ENCODE measurements at places on chromosomes 6 and 20.

DNA sequence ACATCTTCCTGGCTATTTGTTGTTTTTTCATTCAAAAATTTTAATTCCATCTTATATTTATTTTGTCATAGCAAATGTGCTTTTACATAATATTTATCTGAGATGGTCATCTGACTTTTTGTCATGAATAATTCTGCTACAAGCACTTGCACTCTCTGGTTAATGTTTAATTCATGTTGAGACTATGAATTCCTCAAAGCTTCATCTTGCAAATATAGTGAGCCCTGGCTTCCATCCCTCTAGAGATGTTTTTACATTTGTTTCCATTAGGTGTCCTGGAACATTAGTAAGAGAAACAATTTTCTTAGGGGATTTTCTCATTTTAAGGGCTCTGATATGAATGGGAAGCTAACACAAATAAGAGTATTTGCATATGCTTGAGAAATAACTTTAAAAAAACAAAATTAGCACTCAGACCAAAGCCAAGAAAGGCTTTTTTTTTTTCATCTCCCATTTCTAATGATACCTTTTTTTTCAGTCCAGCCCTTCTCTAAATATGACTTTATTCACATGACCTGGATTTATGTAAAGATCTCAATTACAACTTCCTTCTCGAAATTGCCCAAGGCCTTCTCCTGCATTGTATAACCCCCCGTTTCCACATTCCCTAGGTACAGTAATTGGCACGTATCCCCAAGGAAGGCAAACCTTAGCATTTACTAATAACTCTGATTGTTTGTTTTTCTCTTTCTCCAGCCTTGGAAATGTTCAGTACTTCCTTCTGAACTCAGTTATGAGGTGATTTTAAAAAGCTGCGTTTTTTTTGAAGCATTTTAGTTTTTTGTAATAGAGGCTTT lies 797.0 kb upstream of the GJE1 start:
- DNase-seq: no peak

- DNase-seq: no peak
These were observed 490 bp downstream of the JAG1 start for GRCh38 chr20:10673176-10673841.

DNA sequence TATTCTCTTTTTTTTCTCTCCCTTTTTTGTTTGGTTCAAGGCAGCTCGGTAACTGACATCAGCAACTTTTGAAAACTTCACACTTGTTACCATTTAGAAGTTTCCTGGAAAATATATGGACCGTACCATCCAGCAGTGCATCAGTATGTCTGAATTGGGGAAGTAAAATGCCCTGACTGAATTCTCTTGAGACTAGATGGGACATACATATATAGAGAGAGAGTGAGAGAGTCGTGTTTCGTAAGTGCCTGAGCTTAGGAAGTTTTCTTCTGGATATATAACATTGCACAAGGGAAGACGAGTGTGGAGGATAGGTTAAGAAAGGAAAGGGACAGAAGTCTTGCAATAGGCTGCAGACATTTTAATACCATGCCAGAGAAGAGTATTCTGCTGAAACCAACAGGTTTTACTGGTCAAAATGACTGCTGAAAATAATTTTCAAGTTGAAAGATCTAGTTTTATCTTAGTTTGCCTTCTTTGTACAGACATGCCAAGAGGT lies 10.6 kb downstream of the HEY2 start:
- DNase-seq: no peak

DNA sequence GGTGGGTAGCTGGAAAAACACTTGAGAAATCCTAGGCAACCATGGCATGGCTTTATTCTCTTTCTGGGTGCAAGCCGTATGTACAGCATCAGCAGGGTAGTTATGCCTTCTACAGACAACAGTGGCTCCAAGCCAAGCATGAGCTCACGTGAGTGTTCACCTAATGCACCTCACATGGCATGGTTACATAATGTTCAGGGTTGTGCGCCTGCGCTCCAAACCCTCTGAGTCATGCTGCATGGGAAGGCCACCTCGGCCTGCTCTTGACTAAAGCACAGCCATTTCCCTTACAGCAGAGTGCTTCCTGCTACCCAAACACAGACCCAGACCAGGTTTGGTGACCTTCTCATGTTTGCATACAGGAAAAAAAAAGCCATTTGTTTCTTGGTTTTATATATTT lies 96.2 kb downstream of the VIP start:
- DNase-seq: no peak

- DNase-seq: no peak
These were observed 72.9 kb upstream of the SLC22A16 start for GRCh38 chr6:110549277-110549676.

- no peak for DNase-seq
These were observed 655.1 kb upstream of the CITED2 start for GRCh38 chr6:140029551-140029950.

DNA sequence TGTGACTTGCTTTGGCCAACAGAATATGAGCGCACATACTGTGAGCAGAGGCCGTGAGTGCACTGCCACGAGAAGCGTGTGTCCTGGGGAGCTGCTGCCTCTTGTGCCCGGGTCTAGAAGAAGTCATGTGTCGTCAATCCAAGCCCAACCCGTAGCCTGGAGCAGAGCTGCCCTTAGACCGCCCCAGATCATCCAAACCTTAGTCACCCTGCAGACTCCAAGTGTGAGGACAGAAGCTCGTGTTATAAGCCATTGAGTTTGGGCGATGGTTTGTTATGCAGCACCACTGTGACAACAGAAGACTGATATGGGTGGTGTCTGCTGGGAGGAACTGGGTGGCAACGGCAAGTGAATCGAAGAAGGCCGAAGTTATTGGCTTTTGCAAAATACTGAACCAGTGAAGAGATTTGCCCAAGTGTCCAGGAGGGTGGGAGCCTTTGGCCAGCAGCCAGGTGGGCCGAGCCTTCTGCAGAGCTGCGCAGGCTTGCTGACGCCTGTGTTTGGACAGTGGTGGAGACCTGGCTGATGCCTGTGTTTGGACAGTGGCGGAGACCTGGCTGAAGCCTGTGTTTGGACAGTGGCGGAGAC lies 101.3 kb upstream of the SULF2 start:
- DNase-seq: no peak

GRCh38 chr6:158653577-158654354 lies 3.9 kb downstream of the SYTL3 start:
- peak; percentile 69 for DNase-seq

DNA sequence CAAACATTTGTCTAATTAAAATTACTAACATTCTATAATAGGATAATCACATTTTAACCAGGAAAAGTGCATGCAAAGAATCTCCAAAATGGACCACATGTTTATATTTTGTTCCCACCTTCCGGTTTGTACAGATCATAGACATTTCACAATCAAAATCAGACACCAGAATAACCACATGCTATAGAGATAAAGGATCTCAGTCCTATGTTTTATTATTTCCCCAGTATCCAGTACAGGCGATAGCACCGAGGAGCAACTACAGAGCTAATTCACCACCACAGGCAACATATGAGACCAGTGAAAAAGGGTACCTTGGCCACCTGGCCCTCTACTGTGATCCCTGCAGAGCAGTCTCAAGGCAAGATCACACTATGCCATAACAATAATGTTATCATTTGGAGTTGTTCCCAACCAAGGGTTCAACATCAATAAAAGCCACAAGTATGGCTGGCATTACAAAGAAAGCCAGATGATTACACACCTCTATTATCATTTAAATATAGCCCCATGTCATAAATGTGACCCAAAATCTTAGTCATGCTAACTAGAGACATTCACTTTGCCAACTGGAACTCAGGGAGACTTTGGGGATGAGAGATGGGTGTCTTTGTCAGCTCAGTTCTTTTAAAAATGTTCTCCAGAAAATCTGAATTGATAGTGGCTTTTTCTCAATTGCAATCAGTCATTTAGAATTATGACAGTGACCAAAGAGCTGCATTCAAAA lies 46.7 kb downstream of the RALGAPA2 start:
- no peak for DNase-seq

DNA sequence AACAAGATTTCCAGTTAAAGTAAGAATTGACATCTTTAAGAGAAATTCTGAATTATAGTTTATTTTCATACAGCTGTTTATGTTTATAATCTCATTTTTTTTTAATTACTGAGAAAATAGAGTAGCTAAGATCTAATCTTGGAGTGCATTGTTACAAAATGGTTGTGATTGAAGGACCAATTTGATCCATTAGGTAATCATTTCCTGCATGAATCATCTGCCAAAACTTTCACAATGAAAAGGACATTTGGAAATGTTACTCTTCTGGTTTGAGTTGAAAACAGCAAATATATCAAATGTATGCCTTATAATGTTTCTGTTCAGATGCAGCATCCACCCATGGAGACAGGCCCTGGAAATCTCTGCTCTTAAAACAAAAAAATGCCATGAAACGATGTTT lies 19.0 kb downstream of the TUBB2A start:
- DNase-seq: no peak

GRCh38 chr20:17816804-17817587 lies 117.2 kb downstream of the BANF2 start:
- no peak for DNase-seq

GRCh38 chr20:48732081-48732829 lies 95.5 kb downstream of the PREX1 start:
- DNase-seq: no peak

GRCh38 chr6:117169064-117169665 lies 96.2 kb upstream of the VGLL2 start:
- DNase-seq: no peak

- DNase-seq: no peak
These were observed 111.9 kb downstream of the TRIM27 start for GRCh38 chr6:28811873-28812272.

Measured in activated CD4-positive, CD25-positive, alpha-beta regulatory T cell (primary cell).